ENCODE measurements at places on chromosomes 2 and 18.

- DNase-seq = no peak
These were observed 145.7 kb upstream of the DLX2 start for GRCh38 chr2:172248381-172248780.

DNA sequence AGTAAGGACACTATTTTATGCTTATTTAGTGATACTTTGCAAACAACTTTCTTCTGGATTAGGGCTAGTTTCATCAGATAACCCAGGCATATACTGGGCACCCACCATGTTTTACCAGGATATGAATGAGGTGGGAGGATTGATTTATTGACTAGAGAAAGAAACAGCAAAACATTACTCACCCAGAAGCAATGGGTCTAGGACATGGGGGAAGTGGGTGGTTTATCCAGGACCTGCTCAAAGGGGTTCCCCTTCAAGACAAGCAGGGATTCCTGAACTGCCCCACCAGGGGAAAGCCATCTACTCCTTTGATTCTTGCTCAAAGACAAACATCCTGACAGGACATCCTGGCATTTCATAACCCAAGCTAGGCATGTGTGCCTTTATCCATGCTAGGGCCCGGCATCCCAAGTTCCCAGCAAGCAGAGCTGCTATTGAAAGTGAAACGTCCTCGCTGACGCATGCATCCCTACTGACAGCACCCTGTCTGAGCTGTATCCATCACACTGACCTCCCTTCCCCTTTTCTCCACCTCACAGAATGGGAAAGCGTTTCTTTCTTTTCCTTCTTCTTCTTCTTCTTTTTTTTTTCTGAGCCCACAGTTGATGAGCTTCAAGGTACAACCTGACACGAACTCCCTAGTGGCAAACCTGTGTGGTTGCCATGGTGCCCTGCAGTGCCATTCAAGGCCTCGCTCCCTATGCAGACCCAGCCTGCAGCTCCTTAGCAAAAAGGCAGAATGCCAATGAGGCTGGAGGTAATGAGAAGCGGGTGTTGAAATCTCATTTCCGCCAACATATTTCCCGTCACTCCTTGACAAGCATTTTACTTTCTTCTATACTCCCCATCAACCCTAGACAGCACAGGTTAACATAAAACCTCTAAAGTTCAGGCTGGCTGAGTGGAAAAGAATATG is 70.5 kb downstream of the CLHC1 start:
- DNase-seq = no peak

DNA sequence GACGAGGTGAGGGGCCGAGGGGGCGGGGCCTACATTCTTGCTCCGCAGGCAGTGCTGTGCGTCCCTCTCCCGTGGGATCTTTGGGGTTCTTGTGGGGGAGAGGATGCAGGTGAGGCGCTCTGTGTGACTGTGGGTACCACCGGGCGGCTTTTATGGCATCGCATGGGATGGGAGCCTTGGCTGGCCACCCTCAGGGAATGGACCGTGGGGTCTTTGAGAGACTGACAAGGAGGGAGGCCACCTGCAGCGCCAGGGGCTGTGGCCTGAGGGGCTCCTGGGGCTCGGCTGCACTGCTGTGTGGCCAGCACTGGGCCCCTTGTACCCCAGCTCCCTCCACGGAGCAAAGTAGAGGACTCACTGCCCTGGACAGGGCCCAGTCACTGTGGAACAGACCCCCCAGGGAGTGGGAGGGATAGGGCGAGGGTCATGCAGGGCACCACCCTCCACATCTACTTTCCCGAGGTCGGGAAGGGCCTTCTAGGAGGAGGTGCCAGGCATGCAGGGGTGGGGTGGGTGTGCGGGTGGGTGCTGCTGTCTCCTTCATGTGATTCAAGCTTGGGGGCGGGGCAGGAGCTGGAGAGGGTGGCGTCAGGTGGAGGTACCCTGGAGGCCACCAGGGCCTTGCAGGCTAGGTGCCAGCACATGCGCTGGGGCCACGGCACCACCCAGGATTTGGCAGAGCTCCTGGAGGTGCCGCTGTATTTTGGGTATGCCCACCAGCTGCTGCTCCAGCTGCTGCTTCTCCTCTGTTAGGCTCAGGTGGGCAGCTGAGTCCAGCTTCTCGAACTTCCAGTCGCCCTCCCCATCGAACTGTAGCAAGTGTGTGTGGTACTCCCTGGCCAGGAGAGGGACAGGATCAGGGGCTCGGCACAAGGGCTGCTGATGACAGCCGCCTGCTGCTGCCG is 1072.4 kb downstream of the RPIA start:
- DNase-seq = peak; percentile 89

GRCh38 chr2:230472621-230473018 is 56.6 kb downstream of the SP100 start:
- DNase-seq = no peak

DNA sequence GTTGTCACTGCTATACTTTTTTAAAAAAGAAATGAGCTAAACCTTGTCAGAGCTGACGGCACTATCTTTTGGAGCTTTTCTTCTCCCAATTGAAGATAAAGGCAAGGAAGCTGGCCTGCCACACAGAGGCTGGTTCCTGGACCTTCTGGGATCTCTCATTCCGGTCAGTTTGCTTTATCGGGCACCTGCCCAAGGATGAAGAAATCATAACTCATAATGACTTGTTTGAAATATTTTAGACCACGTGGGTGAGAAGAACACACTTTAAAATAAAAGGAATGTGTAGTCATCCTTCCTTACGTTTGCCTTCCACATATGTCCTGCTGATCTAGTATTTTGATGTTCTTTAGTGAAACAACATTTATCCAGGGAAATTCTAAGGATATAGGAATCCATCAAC is 535.7 kb downstream of the DCC start:
- no peak for DNase-seq

- no peak for DNase-seq
These were observed 521.9 kb downstream of the CCDC85A start for GRCh38 chr2:56705713-56706112.

GRCh38 chr2:178523596-178524134 is 43.4 kb downstream of the PLEKHA3 start:
- DNase-seq = no peak

DNA sequence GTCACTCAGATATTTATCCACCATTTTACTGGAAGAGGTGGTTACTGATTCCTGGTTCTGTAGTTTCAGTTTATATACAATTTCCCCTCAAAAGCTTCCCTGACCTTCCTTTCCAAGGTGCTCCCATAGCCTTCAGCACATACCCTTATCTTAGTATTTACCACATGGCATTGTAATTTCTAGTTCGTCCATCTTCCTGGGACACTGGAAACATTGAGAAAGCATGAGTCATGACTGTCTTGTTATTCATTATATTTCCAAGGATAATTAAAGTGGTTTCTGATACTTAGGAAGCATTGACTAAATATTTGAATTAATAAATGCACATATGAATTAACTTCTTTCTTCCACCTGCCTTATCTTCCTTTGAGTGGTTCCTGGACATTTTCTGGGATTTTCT is 203.8 kb downstream of the ETAA1 start:
- DNase-seq = no peak

GRCh38 chr2:152655880-152656279 is 61.4 kb downstream of the PRPF40A start:
- DNase-seq = no peak

Data from mesenteric fat pad (tissue), 1 donor.